ENCODE measurements at places on chromosomes 2 and 18. TPM values are rescaled to one million over a fixed set of nuclear protein-coding genes. Genes with fewer than 3 reads are reported as not detected.

Gene BMP10
- not detected for total RNA-seq

Gene CDH19
- not detected for total RNA-seq

Gene LRRC30
- not detected for total RNA-seq

Gene KCNE4
- total RNA-seq = 0.18 TPM

Data from myometrial cell (primary cell).